ENCODE measurements at places on chromosomes 4 and X.
A peak's percentile ranks its signal among the peaks of the same experiment; 100 is the strongest.

DNA sequence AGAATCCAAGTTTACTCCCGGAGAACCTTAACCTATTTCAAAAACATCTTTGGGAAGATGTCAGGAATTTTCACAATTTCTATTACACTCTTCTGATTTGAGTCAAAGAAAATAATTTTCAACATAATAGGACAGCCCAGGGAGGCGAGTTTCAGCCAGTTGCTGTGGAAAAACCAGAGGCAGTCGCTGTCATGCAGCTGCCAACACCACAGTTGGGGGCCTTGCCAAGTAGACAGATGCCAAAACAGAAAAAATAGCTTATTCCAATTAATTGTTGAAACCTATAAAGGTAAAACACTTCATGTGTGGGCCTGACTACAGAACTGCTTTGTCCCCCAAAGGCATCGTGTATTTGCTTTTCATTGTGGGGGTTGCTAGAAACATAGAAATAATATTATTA lies 225.8 kb downstream of the DMD start:
- no peak for DNase-seq

- DNase-seq, result no peak
These were observed 329.9 kb downstream of the NAF1 start for GRCh38 chr4:162836773-162837172.

DNA sequence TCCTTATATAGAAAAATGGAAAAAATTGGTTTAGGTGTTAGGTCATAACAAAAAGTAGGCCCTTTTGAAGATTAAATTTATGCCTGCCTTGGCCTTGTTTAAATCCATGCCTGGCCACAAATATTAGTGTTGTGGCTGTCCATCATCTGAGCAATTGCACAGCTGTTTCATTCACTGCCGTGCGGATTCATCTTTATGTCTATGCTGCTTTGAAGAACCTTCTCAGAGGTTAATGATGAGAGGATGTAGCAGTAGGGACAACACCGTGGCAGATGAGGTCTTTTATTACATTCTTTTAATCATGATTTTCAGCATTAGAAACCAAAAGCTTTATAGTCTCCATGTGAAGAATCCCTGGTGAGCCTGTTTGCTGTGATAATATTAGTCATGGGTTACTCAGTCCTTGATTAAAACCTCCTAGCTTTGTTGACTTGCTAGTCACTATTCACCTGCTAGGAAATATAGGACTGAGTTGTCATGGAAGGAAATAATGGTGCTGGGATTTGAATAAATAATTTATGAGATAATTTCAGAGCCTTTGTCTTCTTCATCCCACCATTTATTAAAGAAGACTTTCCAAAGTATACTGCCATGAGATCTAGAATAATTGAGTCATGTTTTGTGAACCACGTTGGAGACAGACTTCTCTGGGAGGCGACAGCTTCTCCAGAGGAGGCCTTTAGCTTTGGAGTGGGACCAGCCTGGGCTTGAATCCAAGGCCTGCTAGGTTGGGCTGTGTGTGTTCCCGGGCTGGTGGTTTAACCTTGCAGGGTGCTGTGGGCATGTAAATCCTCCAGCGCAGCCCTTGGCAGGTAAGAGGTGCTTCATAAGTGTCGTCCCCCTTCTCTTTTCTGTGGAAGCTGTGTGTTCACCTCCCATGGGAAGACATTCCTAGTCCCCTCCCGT lies 53.5 kb downstream of the PTTG2 start:
- no peak for DNase-seq

- DNase-seq, result no peak
These were observed 120.2 kb upstream of the ENPP6 start for GRCh38 chr4:184337907-184338306.

- DNase-seq, result no peak
These were observed 18.4 kb upstream of the SORCS2 start for GRCh38 chr4:7173841-7174449.

DNA sequence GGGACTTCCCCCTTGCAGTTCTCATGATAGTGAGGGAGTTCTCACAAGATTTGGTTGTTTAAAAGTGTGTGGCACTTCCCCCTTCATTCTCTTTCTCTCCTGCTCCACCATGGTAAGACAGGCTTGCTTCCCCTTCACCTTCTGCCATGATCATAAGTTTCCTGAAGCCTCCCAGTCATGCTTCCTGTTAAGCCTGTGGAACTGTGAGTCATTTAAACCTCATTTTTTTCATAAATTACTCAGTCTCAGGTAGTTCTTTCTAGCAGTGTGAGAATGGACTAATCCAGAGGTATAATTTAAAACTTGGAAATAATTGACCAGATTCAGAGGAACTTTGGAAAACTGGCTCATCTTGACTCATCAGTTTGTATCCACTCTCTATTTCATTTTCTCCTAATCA lies 129.0 kb downstream of the TMEM47 start:
- no peak for DNase-seq

- DNase-seq, result peak; percentile 21
These were observed 114.6 kb downstream of the CPE start for GRCh38 chr4:165493359-165493758.

- DNase-seq, result no peak
These were observed 160.2 kb upstream of the ZC4H2 start for GRCh38 chrX:65136424-65136823.

DNA sequence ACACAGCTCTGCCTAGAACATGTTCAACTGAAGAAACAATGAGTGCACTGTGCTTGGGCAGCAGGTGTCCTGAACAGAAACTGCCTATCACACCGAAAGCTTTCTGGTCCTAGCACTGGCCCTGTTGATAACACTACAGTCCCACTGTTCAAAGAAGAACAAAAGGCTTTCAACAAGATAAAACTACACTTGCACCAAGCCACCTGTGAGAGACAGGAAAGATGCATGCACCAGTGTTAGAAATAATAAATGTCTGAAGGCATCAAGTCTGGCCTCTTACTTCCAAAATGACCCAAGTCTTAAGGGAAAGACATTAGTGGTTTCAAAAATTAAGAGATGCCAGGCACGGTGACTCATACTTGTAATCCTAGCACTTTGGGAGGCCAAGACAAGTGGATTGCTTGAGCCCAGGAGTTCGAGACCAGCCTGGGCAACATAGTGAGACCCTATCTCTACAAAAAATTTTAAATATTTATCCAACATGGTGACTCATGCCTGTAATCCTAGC lies 68.7 kb downstream of the APBB2 start:
- no peak for DNase-seq

DNA sequence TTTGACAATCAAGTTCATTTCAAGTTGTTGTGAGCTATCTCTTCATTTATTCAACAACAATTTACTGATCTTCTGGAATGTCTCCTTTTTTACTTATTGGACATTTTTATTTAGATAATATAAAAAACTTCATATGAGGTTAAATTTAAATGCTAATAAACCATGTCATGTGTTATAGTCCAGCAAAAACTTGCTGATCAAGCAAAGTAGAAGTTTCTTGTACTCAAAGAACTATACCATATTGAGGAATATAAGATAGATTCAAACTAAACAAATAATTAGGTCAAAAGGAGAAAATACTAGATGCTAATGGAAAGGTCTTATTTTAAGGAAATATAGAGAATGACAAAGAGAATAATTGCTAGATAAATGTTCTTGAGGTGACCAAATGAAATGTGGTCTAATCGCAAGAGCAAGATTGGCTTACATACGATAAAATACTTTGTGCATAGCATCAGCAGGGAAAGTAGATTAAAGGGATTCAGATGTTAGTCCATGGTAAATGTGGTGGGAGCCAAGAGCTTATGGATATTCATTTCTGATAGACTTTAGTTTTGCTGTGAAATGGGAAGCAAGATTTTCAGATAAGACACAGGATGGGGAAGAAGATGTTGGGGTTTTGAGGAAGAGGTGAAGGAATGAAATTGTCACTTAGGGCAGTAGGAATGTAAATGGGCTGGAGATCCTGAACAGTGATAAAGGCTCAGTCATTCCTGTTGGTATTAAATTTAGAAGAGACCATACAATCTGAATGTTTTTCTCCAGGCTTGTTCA lies 229.5 kb downstream of the MAPK10 start:
- no peak for DNase-seq

- no peak for DNase-seq
These were observed 837.3 kb downstream of the PCDH7 start for GRCh38 chr4:31557437-31557836.

- no peak for DNase-seq
These were observed 128.8 kb downstream of the AMELX start for GRCh38 chrX:11421805-11422524.

DNA sequence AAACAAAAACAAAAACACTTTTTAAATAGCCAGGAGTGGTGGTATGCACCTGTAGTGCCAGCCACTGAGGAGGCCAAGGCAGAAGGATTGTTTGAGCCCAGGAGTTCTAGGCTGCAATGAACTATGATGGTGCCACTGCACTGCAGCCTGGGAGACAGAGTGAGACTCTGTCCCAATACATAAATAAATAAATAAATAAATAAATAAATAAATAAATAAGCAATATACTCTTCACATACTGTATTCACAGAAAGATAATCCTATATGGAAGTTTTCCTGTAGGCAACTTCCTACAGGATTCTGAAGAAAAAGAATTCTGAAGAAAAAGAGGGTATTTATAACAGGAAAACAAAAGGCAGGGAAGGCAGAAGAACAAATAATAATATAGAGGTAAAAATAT lies 293.3 kb upstream of the GRIA3 start:
- no peak for DNase-seq

DNA sequence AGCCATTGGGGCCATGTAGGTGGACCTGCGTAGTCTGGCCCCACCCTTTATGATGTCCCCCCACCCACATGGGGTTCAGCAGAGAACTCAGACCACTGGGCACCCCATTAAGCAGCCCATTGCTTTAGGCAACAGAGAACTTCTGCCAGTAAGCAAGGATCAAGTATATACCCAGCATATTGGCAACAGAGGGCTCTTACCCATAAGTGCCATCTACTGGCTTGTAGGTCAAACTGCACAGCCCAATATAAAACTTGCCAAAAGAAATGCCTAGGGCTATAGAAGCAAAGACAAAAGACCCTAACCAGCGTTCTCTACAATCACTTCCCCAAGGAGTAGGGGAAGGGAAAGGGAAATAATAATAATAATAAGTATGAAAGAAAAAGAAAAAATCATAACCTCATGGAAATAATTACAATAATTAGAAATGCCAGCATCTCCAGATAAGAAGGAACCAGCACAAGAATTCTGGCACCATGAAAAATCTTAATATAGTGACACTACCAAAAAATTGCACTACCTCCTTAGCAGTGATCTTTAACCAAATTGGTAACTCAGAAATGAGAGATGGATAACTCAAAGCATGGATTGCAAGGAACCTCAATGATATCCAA lies 1090.7 kb downstream of the FAT4 start:
- no peak for DNase-seq

GRCh38 chr4:19888587-19888986 lies 363.1 kb upstream of the SLIT2 start:
- DNase-seq, result no peak

DNA sequence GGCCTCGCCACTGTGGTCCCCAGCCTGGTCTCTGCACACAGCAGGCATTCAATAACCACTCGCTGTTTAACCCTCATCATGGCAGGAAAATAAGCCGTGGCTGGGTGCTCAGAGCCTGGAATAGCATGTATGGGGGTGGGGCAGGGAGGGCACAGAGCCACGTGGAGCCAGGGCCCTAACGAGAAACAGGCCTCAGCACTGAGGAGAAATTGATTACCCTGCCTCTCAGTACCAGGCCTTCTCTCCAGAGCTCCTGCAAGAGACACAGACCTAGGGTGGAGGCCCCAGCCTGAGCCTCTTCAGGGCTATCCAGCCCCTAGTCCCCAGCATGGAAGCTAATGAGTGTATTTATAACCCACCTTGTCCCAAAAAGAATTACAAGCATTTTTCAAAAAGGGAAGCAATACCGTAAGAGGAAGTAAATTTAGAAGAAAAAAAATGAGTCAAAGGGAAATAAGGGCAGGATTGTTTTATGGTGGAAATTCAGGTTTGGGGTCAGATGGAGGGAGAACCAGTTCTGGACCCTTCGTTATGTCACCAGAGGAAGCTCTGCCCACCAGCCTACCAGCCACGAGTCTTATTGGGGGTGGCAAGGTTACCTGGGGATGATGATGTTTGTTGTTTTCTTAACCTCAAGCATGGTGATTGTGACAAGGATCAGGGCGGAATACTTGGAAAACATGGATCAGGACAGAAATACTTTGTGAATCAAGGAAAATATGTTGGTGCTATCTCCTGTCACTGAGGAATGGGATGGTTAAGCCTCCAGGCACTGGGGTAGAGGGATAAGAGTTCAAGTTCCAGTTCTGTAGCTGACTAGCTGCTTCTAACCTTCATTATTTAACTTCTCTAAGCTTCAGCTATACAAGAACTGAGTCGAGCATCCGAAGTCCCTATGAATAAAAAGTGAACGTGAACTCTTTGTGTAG lies 101.9 kb upstream of the RBPJ start:
- no peak for DNase-seq

DNA sequence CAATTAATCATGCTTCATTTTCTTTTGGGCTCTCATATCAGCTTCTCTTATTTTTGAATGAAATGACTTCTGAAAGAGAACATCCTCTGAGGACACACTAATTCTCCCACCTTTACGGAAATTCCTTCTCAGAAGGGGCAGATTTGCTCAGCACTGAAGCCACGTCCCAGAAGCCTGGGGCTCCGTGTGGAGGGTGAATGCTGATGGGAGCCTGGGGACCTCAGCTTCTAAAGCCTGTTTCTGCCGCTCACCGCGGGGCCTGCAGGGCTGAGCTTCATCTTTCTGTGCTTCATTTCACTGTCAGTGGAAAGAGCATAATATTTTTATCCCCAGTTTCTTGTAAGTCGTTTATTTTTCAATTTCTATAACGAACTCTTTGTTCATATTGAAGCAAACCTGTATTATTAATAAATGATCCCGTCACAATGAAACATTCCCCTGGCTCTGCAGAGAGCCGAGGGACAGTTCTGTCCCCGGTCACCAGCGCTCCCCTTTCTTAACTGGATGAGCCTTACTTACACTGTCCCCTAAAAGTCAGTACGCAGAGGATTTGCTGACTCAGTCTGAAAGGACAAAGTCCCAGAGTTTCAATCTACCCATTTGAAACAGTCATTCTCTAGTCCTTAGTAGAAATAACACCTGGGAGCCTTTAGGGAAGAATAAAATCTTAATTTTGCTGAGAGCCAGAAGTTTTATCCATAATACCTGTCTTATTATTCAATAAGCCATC lies 364.6 kb upstream of the FAT1 start:
- no peak for DNase-seq

GRCh38 chrX:64202808-64203325 lies 2.6 kb downstream of the AMER1 start:
- no peak for DNase-seq

GRCh38 chr4:145097331-145097820 lies 620 bp downstream of the ANAPC10 start:
- DNase-seq, result no peak
